ENCODE measurements at places on chromosomes 2 and 18. TPM values are rescaled to one million over a fixed set of nuclear protein-coding genes. Genes with fewer than 3 reads are reported as not detected.

DNA sequence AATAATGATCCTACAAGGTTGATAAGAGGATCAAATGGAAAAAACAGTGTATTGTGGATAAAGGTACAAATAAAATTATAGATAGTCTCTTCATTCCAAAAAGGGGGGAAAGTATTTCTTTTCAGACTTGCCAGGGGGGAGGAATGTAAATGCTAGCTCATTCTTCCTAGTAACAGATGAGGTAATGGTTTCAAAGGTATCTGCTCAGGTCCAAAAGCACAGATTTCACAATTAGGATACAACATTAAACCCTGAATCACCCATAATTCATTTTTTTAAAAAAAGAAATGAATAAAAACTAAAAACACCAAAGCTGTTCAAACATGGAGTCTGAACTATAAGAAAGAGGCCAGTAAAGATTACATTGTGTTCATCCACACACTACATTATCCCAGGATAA is 142.0 kb downstream of the ATAD2B start:
- DNase-seq = no peak

HOXD11 gene
- not detected for total RNA-seq

LTBP1 gene
- 34.1 TPM for total RNA-seq

GRCh38 chr2:188897096-188897495 is 77.1 kb upstream of the COL3A1 start:
- no peak for DNase-seq

GRCh38 chr2:96764253-96764637 is 3.5 kb downstream of the CNNM4 start:
- DNase-seq = peak; percentile 41

- no peak for DNase-seq
Measured at GRCh38 chr2:176398243-176399073, 129.2 kb downstream of the MTX2 start.

DNA sequence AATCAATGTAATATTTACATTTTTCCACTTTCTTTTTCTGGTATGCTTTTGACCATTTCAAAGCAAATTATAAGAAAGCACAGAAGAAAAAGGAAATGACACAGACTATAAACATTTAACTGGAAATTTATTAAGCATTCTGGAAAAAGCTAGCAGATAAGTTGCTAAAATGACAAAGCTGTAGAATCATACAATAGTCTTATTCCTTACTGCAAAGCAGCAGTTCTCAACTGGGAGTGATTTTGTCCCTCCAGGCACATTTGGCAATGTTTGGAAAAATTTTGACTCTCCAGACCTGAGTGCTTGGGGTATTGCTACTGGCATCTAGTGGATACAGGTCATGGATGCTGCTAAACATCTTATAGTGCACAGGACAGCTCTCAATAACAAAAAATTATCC is 75.1 kb downstream of the MBD5 start:
- DNase-seq = no peak

GRCh38 chr2:152755029-152755428 is 36.6 kb downstream of the ARL6IP6 start:
- peak; percentile 79 for DNase-seq

- DNase-seq = peak; percentile 44
Measured at GRCh38 chr2:25362434-25363145, 20.9 kb upstream of the DNMT3A start.

GRCh38 chr2:149178612-149179011 is 140.1 kb downstream of the LYPD6B start:
- no peak for DNase-seq
